ENCODE measurements at places on chromosomes 6 and 20.

GRCh38 chr6:83365931-83366330, 64.9 kb downstream of the ME1 start:
- DNase-seq = peak; percentile 72

- peak; percentile 17 for DNase-seq
These were observed 80.1 kb upstream of the NXT1 start for GRCh38 chr20:23270382-23270911.

DNA sequence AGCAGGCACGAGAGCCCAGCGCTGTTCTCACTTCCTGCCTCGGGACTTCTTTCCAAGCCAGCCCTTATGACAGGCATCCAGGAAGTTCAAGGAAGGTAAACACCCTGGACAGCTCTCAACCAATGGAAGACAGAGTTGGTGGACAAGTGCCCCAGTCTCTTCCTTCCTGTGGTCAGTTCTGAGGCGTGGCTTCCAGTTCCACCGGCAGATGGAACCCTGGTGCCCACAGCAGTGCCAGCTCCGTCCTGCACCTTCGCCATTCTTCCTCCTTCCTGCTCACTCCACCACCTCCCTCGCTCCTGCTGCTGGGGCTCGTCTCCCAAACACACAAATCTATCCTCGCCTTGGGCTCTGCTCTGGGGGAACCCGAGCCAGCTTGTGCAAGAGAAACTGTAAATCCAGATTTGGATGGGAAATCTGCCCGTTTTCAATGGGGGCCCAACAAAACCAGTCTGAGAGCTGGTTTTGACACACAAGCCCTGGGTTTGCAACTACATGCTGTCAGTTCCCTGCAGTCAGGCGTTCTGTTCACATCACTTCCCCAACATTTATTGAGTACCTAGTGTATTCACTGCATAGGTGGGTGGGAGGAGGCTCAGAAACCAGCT, 162.7 kb downstream of the GRM4 start:
- DNase-seq = peak; percentile 35

GRCh38 chr20:33108661-33109060, 29.2 kb downstream of the BPIFB4 start:
- DNase-seq = no peak

DNA sequence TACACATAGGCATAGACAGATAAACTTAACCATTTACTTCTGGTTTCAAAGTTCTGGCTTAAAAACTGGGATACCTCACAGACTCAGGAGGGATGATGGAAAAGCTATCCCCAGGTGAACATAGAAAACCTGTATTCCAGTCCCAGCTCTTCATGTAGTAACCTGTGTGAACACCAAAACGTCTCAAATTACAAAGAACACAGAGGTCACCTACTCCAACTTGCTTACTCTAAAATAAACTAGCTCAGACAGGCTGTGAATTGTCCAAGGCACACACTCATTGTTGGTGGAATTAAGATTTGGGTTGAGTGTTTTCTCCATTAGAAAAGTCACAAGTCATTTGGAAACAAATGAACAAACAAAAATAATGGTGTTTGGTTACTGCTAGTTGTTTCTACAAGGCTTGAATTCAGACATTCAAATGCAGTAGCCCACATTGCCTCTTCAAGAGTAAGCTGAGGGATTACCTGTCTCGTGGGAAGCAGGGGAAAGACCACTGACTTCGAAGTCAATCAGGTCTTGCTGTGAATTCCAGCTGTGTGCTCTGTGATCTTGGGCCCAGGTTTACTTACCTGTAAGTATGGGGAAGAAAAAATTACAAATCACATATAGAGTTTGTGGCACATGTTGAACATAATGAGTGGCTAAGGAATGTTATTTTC, 48.2 kb upstream of the LRRC1 start:
- no peak for DNase-seq

DNA sequence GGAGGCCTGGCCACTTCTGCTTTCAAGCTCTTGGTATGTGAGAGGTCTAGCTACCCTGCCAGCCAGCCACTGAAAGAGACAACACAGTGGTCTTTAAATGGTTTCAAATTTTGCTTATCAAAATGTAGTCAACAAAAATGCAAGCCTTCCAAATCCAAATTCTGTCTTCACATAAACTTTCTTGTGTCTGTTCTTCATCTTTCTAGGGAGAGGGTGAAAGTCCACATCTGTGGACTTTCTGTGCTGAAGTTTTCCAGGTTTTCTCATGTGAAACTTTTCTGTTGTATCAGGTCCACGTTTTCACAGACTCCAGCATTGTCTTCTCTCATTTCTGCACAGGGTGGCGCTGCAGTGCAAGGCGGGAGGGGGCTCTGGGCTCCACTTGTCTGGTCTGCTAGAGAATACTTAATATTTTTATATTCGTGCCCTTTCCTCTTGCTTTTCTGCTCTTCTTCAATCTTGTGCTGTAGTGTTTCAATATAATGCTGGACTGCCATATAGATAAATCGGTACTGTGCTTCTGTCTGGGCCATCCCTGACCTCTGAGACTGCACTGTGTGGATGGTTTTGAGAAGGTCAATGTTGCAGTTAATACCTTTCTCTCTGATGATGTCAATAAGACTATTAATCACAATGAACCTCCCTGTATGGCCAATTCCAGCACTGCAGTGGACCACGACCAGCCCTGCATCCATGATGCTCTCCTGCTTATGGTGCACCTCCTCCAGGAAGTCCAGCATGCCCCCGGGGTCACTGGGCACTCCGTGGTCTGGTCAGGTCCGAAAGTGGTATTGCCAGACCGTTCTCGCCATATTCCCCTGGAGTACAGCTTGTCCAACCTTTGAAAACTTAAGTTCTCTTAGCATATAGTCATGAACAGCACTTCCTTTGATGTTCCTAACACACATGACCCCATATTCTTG, 161.6 kb upstream of the TNFAIP3 start:
- DNase-seq = peak; percentile 48

- DNase-seq = peak; percentile 74
These were observed 9.0 kb downstream of the EXOC2 start for GRCh38 chr6:683742-684440.

GRCh38 chr6:118812970-118813369, 81.0 kb upstream of the ASF1A start:
- peak; percentile 6 for DNase-seq

DNA sequence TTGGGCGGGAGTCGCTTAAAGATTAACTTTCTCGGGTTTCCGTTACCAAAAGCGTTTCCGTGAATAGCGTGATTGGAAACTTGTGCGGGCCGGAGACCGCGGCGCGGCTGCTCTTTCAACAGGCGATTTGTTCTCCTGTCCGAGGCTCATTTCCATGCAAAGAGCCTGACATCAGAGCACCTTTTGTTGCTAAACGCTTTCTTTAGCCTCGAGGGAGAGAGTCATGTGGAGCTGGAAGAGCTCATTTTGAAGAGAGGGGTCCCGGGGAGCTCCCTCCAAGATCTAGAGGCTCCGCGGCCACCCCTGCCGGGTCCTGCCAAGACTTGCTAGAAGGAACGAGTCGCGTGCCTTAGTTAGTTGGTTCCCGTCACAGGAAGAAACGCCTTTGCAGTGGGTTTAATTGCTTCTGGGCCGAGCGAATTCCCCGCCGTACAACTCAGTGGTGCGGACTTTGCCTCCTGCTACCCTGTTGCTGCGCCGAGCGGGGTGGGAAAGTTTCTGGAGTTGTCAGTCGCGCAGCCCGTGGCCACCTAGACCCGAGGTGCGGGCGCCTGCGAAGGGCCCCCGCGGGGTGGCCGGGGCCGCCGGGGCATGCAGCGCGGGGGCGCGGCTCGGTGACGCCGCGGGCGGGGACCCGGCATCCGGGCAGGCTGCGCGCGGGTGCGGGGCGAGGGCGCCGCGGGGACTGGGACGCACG, at the start of gene SASH1:
Gene SASH1 (plus strand): TSS at position 489 of the 697 bp plus-strand sequence. CDS start 230 bp downstream, outside the sequence.
- peak; percentile 70 for DNase-seq

DNA sequence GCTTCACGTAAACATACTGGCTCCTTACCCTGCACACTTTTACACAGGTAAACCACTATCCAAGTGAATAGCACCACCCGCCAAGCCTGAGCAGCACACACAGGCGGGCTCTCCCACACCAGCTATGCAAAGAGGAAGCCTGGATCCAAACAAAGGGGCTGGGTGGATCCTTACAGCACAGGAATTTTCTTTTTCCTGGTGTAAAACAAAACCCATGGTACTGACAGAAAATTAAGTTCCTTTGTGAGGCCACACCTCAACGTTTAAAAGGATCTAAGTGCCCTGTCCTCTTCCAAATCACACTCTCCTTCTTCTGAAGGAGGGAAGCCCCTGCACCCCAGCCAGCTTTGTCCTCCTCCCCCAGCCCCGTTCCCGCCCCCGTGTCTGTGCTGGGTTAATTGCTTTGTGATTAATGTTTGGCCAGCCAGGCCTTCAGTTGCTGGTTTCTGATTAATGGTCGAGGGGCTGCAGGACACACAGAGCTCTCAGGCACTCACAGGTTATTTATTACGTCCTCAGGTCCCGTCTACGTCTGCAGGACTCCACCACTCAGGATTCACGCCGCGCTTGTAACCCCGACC, 6.1 kb downstream of the DACT2 start:
- no peak for DNase-seq

DNA sequence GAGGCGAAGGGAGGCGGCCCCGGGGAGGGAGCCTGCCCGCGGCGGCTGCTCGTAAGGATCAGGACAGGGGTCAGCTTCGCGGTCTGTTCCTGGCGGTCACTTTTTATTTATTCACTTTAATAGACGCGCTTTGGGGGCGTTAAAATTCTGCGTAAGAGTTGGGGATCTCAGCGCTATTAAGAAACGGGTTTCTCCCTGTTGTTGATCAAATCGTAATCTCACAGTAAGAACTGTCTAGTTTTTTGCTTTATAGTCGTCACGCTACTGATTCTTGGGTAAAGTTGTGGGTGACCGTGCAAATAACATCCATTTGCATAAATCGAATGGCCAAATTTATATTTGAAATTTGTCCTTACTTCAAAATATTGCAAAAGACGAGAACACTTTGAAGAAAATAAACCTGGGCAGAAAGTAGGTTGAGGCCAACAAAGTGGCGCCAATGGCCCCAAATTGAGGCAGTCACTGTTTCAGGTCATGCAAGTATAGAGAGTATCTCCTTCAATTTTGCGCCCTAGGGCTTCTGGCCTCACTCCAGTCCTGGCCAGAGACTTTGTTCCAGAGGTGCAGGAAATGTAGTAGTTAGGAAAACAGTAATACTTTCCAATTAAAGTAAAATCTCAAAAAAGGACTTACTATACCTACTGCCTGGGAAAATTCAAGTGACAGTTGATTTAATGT, 963 bp upstream of the RMND1 start:
- DNase-seq = peak; percentile 15

GRCh38 chr6:98843271-98844243, 9.2 kb downstream of the POU3F2 start:
- no peak for DNase-seq

- peak; percentile 9 for DNase-seq
These were observed 21.0 kb upstream of the PRELID3B start for GRCh38 chr20:59063358-59064213.

DNA sequence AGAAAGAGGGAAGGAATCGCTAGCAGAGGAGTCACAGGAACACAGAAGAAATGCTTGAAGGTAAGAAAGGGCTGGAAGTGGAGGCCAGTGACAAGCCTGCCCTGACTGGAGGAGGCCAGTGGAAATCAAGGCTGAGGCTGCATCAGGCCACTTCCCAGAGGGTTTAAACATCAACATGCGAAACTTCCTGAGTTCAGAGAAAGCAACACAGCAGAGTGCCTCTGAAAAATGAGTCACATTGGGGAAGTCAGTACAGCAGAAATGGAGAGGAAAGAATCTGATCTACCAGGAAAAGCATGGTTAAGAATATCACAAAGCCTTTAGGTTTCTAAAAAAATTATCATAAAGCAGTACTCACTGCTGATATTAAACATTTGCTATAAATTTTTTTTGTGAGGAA, 23.3 kb downstream of the NAPB start:
- DNase-seq = peak; percentile 24

- no peak for DNase-seq
These were observed 6.3 kb downstream of the CCR6 start for GRCh38 chr6:167129159-167129558.

DNA sequence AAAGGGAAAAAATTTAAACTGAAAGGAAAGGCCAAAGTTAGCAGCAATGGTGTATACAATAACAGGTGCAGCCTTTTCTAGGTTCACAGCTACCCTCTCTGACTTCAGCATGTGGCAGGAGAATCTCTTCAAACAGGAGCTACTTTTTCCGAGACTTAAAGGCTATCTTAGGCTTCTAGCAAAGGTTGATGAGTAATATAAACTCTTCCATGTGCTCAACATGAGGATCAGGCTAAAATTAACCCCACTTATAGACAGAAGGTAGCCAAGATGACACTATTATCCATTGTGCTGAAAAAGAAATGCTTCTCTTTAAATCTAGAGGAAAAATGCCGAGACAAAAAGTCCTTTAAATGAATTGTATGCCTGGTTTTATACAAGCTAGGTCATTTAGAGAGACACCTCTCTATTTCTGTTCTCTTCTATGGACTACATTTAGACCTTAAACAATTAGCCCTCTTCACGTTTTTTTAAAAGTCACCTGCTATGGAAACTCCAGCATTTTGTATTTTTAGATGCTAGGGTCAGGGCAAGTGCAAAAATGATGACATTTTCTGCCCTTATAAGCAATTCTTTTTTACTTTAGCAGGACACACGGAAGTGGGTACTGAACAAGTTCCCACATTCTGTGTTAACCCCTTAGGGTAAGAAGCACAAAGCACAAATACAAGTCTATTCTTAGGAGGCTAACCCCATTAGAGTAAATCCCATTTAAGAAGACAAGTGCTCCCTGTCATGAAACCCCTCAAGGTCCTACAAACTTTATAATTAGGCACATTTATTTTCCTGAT, 216.8 kb upstream of the CITED2 start:
- no peak for DNase-seq

- DNase-seq = peak; percentile 11
These were observed 39.7 kb upstream of the TULP1 start for GRCh38 chr6:35552285-35552917.

GRCh38 chr6:141133836-141134235, 998.9 kb upstream of the GJE1 start:
- DNase-seq = no peak

GRCh38 chr6:81886157-81886556, 133.7 kb upstream of the TENT5A start:
- DNase-seq = no peak

DNA sequence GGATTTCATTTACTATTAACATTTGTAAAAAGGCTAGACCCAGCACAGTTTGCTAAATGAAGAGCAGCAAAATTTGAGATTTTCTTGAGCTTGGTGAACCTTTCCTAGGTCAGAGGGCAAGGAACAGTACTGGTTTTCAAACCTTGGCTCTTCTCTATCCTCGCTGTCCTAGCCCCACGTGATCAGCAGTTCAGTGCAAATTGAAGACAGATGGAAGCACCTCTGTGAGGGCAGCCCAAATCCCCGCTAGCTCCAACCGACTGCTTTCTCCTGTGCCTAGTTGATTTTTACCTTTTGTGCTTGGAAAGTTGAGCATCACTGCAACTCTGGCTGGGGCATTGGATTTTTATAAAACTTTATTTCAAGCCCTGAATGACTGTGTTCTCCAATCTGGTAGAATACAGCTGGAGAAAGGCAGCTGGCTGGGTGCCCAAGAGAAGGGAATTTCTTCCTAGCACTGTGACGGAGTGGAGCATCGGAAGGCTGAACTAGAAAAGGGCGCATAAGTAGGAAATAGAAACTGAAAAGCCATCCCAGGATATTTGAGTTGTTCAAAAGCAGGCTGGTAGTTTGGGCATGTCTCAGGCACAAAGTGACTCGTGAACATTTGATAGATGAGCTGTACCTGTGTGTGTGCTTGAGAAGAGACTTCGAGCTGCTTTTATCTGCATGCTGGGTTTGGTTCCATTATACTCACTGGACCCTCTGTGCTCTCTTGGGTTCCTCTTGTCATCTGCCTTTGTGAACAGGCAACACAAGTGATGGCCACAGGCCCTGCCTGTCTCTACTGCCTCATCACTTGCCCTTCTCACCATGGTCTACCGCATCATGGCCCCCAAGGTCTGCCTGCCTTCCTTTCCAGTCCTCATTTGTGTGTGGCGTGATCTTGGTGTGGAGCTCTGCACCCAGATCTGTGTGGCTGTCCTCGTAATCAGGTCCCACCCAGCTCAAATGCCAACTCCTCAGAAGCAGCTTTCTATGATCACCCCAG, 2.3 kb downstream of the RNF114 start:
- DNase-seq = peak; percentile 74
